ENCODE measurements at places on chromosomes 3 and 15.

- DNase-seq: no peak
These were observed 116.7 kb upstream of the CGNL1 start for GRCh38 chr15:57259568-57260040.

GRCh38 chr3:5197022-5197421, 9.5 kb downstream of the EDEM1 start:
- no peak for DNase-seq

- DNase-seq: no peak
These were observed 353.1 kb downstream of the ERC2 start for GRCh38 chr3:56115199-56115598.

- no peak for DNase-seq
These were observed 207.2 kb downstream of the ZBTB20 start for GRCh38 chr3:114939920-114940319.
